ENCODE measurements at places on chromosomes 11 and 22.

GRCh38 chr22:20012741-20013331, 3.8 kb downstream of the ARVCF start:
- DNase-seq = no peak

- no peak for DNase-seq
Measured at GRCh38 chr11:133945087-133945974, 11.4 kb downstream of the IGSF9B start.

DNA sequence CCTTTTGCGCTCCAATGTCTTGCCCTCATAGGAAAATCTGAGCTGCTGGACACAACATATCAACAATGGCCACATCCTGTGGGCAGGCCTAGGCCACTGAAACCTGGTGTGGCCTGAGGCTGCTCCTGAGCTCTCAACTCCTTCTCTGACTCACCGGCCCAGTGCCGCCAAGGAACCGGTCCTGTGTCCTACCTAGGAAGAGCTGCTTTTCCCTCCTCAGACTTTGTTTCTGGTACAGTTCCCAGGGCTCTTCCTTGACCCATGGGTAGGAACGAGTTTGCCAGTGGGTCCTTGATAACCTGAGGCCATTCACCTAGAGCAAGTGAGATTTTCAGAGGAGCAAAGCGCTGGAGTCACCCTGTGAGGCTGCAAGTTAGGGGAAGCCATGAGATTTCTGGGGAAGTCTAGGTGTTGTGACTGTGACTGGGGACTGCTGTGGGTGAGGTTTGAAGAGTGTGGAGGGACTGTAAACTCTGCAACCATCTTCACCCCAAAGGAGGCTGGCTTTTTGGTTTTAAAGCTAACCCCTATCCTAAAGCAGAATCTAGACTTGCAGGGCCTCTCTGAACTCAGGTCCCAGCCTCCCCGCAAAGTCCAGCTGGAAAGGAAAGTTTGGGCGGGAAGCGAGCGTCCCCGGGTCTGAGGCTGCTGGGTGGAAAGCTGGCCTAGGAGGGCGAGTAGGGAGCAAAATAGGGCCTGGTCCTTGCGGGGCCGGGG, 12.0 kb upstream of the PAX6 start:
- no peak for DNase-seq

- DNase-seq = no peak
Measured at GRCh38 chr22:22751043-22751603, 106.7 kb downstream of the GGTLC2 start.

- no peak for DNase-seq
Measured at GRCh38 chr11:102733232-102733875, 8.6 kb upstream of the MMP8 start.

DNA sequence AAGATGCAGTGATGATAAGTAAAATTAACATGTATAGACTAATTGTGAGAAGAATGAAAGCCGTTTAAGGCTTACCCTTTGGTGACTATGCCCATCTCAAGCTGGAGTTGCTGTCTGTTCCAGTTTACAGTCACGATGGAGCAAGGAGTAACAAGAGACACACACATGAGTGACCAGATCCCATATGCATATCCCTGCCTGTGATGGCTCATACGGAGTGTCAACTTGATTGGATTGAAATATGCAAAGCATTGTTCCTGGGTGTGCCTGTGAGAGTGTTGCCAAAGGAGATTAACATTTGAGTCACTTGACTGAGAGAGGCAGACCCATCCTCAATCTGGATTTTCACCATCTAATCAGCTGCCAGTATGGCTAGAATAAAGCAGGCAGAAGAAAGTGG, 786.8 kb downstream of the FAM181B start:
- DNase-seq = no peak

DNA sequence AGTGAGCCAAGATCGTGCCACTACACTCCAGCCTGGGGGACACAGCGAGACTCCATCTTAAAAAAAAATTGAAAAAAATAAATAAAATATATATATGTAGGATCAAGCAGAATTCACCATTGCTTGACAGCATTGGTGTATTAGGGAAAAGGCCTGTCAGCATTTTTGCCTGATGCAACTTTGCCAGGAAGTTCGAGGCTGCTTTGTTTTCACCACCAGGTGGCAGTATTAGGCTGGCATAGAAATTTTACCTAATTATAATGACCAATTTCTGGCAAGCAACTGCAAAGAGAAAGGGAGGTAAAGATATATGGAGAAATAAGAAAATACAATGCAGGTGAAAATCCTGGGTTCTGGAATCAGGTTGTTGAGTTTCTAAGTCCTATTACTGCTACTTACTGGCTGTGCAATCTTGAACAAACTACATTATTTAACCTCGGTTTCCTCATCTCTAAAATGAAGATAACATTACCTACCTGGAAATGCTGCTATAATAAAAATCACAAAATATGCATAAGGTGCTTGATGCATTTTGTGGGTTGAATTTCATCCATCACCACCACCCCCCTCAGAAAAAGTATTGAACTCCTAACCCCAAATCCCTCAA, 24.7 kb downstream of the LAYN start:
- no peak for DNase-seq

DNA sequence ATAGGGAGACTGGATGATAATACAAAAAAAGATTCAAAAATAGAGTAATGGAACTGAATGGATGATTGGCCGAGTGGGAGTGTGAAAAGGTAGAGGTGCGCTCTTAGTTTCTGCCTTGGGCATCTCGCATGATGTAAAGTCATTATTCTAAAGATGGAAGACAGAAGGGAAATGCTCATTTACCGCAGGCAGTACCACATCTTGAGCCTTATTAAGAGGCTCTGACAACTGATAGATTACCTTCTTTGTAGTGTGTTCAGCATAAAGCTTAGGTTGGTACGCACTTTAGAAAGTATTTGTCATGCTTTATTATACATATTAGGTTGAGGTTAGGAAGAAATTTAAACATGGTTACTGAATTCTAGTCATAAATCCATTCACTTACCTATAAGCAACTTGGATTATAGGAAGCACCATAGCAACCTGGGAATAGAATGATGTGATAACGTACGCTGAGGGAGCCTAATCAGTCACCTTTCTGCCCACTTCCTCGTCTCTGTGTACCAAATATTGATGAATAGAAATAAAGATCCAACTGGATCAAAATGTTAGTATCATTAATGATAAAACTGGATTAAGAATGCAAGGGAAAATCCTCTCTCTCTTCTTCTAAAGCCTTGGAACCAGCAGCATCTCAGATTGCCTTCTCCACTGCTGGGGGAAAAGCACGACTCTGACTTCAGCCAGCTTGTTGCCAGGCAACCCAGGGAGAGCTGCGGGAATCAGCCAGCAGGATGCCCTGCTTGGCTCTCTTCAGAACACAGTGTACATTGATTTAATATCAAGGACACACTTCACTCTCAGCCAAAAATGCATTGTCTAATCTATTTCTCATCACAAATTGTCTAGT, 29.0 kb upstream of the VWA5A start:
- no peak for DNase-seq

DNA sequence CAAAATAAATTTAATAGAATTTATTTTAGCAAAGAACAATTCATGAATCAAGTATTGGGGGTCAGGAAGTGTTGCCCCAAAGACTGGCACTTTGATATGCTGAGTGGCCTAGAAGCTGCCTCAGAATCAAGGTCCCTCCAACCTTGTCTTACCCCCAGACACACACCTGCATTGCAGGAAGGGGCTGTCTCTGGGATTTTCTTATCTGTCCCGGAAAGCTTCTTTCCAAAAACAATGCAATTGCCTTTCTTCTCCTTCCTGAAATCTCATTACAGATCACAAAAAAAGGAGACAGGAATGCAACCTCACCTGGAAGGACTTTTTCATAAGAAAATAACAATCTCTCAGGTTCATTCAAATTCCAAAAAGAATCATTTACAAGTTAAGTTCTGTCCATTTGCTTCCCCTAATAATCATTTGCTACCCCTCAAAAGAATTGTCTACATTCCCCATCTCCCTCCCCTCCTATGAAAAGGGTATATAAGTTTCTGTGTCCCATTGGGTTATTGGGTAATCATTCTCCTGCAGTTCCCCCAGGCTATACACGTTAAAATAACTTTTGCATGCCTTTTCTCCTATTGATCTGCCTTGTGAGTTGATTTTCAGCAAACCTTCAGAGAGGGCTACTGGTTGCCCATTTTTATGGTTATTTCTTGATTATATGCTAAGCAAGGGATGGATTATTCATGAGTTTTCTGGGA, 21.3 kb downstream of the OR10A6 start:
- DNase-seq = no peak

GRCh38 chr11:63853476-63853875, 14.6 kb downstream of the MARK2 start:
- DNase-seq = no peak

DNA sequence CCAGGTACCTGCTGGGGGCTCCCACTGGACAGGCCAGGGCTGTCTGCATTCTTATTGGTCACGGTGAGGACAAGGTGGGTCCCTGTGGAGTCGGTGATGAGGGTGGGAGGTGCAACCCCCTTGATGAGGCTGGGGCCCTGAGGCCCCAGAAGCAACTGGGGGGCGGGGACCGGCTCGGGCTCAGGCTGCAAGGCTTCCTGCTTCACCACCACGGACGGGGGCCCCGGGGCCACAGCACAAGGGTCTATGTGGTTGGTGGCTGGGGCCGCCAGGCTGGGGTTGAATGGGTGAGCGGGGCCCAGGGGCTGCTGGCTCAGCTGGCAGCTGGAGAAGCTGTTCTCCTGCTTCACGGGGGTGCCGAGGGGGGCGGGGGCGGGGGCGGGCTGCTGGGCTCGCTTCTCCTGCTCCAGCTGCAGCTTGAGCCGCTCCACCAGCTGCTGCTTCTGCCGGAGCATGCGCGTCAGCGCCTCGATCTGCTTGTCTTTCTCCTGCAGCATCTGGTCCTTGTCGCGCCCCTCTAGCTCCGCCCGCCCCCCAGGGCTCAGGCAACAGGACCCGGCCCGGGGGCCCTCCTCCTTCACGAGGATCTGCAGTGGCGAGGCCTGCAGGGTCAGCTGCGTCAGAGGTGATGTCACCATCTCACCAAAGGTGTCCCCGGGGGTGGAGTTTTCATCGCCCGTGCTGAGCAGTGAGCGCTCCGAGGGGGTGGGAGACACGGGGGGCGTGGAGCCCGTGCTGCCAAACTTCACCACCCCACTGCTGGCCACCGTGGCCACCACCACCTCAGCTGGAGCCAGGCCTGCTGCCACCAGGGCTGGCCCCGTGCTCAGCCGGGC, 48.2 kb downstream of the SGSM3 start:
- DNase-seq = no peak

- DNase-seq = no peak
Measured at GRCh38 chr11:75155570-75156422, 4.9 kb downstream of the SLCO2B1 start.

DNA sequence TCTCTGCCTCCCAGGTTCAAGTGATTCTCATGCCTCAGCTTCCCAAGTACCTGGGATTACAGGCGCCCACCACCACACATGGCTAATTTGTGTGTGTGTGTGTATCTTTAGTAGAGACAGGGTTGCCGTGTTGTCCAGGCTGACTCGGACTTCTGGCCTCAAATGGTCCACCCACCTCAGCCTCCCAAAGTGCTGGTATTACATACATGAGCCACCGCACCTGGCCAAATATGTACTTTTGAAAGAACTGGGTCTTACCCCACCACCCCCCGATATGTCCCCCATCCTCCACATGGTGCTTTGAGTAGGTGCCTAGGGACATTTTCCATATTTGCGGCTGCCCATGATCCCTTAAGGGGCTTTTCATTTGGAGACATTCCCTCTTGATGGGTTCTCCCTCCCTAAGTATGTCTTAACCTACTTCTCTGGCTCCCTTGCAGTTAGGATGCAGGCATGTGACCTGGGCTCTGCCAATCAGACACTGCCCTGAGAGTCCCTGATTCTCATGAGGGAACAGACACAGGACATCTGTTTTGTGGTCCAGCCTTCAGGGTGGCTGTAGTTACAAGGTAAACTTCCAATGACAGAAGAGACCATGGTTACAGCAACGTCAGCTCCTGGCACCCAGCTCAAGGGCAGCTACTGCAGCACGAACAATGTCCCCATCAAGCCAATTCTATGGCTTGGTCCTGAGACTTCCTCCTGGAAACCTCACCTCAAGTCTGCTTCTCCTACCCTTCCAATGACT, 48.4 kb downstream of the CHST1 start:
- no peak for DNase-seq

DNA sequence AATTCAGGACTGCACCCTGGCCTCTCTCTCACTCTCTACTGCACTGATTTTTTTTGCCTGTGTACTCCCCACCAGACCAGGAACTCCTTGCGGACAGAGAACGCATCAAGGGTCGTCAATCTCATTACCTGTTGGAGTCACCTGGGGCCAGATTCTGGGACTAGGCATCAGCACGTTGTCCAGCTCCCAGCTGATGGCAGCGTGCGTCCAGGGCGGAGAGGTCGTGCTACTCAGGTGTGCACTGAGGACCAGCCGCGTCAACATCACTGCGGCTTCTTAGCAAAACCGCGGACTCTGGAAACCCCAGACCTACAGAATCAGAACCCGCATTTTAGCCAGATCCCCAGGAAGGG, 13.1 kb downstream of the KCNJ5 start:
- DNase-seq = no peak

- DNase-seq = no peak
Measured at GRCh38 chr11:74485868-74486267, 7.7 kb downstream of the LIPT2 start.

DNA sequence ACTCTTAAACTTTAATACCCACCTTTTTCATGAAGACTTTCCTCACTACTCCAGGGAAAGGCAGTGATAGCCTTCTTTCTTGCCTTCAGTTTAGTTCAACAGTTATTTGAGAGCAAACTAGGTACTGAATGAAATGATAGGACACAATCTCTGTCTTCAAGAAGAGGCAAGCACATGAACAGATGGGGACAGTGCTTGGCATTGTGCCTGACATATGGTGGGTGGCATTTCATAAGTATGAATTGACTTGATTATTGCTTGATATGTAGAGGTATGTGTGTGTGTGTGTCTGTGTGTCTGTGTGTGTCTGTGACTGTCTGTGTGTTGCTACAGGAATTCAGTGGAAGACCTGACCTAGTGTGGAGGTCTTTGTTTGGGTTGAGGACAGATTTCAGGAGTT, 504.1 kb downstream of the NELL1 start:
- DNase-seq = no peak

GRCh38 chr11:125772834-125773505, 5.7 kb downstream of the PATE2 start:
- no peak for DNase-seq

DNA sequence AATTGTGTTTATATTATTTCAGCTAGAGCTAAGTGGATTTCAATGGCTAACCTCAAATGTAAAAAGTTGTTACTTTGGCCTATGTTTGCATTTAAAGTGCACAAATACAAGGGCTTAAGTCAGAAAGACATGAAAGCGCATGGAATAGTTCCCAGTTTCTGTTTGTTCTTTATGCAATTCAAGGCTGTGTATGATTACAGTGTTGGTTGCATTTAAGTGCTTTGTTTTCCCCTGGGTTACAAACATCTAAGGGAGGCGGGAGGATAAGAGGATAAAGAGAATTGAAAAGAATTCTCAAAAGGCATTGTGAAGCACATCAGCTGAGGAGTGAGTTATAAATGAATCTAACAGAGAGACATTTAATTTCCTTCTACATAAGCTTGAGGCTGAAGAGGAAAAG, 453.4 kb downstream of the NTM start:
- no peak for DNase-seq

DNA sequence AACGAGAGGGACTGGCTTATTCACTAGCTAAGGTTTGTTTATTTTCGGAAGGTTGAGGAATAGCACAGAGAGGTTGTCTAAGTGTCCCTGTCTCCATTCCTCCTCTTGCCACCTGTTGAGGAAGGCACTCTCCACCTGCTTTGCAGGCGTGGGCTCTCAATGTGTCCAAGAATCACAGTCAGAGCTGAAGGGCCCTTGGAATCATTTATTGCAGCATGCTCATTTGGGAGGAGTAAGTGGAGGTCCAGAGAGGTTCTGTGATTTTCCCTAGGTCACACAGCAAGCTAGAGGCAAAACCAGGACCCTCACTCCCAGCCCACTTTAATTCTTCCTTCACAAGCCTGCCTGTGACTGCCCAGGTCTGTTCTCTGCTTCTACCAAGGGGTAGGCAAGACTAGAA, 21.3 kb downstream of the ZBTB16 start:
- DNase-seq = no peak
